T-helper 22 cell (primary cell): ENCODE measurements at places on chromosomes 11 and 22.

GRCh38 chr11:113881856-113882255 is 6.5 kb upstream of the USP28 start:
- no peak for DNase-seq

- DNase-seq, result no peak
These were observed 420.7 kb downstream of the CTTN start for GRCh38 chr11:70819022-70819421.

DNA sequence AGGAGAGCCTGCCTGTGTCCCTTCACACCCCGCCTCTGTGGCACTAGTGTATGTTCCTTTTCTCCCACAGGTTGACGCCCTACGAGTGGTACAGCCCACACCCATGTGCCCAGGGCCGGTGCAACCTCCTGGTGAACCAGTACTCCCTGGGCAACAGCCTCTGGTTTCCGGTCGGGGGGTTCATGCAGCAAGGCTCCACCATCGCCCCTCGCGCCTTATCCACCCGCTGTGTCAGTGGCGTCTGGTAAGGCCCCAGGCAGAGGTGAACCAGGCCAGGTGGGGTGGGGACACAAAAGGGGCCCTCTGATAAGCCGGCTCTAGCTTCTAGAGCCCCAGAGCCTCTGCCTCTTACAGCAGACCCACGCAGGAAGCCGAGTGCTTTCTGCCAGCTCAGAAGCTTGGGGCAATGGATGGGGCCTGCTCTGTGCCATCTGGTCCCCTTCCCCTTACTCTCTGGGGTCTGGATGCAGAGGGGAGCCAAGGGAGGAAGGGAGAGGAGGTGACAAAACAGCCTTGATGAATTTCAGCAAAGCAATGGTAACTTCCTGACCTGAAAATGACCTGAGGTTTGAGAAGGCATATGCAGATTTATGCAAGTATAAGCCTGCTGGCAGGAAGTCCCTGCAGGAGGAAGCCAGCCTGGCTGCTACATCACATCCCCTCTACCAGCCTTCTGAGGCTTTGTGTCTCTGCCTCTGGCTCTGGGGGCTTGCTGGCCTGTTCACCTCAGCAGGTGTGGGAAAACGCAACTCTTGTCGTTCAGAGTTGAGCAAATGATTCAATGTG is 67.0 kb upstream of the TBCEL start:
- DNase-seq, result no peak

GRCh38 chr11:44823868-44824267 is 97.1 kb downstream of the TSPAN18 start:
- DNase-seq, result no peak

DNA sequence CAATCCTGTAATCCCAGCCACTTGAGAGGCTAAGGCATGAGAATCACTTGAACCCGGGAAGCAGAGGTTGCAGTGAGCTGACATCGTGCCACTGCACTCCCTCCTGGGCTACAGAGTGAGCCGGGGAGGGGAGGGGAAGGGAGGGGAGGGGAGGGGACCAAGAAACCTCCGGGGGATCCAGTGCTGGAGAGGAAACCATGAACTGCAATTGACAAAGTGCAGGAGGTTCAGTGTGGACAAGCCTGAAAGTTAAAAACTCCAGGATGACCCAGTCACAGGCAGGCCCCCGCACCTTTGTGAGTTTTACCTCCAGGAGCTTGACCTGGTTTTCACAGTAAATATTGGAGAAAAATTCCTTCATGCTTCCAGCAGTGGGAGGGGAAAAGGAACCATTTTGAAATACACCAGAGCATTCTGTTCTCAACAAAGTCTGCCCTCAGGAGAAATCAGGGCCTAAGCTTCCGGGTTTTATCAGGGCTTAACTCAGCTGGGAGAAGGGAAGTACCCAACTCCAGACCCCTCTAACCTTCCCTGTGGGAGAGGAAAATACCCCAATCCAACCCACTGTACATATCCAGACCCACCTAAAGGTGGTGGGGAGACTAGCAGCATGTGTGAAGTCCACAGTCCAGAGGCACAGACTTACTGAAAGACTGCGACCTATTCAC is 15.5 kb upstream of the ZFTA start:
- DNase-seq, result no peak

- no peak for DNase-seq
These were observed 14.8 kb upstream of the RAC2 start for GRCh38 chr22:37258753-37259401.

DNA sequence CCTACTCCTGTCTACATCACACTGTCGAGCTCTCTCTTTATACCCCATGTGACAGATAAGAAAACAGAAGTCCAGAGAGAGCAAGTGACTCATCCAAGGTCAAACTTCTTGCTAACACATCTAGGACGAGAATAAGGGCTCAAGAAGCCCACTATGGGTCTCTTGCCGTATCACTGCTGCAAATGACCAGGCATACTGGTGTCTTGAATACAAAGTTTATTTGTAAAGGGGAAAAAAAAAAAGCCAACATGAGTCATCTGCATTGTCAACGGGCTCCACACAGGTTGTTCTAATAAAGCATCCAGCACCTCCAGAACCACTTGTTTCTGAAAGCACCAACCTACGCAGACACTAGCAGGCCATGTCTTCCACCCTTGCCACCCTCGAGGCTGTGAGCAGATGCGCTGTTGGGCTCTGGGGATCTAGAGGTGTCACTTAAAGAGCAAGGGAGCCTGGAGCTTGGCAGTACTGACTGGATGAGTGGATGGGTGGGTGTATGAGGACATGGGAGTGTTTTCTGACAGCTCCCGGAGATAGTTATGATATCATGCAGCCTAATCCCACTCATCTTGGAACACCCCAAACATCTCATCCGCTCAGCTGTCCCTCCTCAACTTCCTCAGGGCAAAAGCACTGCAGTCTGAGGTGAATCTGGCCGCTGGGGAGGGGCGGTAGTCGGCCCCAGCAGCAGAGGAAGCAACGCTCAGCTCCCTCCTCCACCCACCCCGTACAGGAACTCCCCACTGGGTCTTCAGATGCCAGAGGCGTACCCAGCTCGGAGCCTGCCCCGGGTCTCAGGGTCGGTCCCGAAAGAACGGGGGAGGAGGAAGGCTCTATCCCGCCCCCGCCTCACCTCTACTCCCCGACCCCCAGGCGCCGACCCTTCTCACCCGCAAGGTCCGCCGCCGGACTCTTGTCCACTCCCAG is 1.0 kb downstream of the SMCO4 start:
- DNase-seq, result peak; percentile 20

- no peak for DNase-seq
These were observed 3.5 kb downstream of the NR1H3 start for GRCh38 chr11:47261291-47261800.

- DNase-seq, result peak; percentile 51
These were observed 11.0 kb downstream of the CRELD2 start for GRCh38 chr22:49929211-49929979.

- DNase-seq, result no peak
These were observed 182.0 kb downstream of the ST3GAL4 start for GRCh38 chr11:126537492-126537891.

DNA sequence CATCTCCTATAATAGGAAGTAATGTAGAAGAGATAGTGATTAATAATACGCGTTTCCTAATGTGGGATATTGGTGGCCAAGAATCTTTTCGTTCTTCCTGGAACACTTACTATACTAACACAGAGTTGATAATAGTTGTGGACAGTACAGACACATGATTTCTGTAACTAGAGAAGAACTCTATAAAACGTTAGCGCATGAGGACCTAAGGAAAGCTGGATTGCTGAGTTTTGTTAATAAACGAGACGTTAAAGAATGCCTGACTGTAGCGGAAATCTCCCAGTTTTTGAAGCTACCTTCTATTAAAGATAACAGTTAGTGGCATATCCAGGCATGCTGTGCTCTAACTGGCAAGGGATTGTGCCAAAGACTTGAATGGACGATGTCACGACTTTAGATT is 83.3 kb downstream of the GGT1 start:
- DNase-seq, result no peak

- DNase-seq, result no peak
These were observed 18.4 kb downstream of the KCNJ5 start for GRCh38 chr11:128909438-128910125.

GRCh38 chr22:46614025-46614931 is 5.9 kb upstream of the GRAMD4 start:
- peak; percentile 70 for DNase-seq
